ENCODE measurements at places on chromosomes 7 and 10.

- no peak for DNase-seq
These were observed 91.4 kb downstream of the LRRTM3 start for GRCh38 chr10:67017218-67017617.

GRCh38 chr10:81848514-81848913, 26.5 kb upstream of the NRG3 start:
- no peak for DNase-seq

- no peak for DNase-seq
These were observed 63.4 kb downstream of the HPSE2 start for GRCh38 chr10:99172128-99172738.

- DNase-seq: no peak
These were observed 129.8 kb upstream of the PPP1R3A start for GRCh38 chr7:114048386-114049235.

DNA sequence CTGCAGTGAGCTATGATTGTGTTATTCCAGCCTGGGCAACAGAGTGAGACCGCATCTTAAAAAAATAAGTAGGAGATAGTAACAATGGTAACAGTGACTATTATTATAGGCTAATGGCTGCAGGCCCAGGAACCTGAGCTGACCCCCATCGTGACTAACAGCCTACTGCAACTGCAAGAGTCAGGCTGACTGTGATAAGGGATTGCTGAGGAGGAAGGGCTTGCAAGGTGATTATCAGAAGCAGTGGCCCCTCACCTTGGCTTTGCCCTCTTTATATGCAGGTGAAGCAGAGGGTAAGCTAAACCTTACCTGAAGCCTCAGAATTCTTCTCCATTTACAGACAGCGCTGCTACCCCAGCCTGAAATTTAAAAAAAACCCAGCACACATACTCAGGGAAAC, 83.9 kb upstream of the SDK1 start:
- no peak for DNase-seq

DNA sequence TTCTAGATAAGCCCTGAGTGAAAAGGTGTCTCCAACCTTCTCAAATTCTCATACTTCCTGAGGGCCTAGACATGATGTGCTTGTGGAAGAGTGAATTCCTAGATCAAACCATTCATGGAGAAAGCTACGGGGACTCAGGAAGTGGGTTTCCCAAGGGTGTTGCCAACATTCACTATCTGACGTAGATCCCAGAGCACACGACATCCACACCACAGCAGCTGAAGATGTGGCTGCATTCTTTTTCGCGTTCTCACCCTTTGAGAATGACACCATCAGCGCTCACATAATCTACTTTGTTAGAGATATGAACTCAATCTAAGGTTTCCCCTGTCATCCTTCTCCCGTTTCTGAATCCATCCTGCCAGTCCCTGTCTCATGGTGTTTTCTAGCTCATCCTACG, 290.8 kb downstream of the DNAJB6 start:
- no peak for DNase-seq

GRCh38 chr10:50417886-50418830, 166.8 kb upstream of the ASAH2 start:
- no peak for DNase-seq

DNA sequence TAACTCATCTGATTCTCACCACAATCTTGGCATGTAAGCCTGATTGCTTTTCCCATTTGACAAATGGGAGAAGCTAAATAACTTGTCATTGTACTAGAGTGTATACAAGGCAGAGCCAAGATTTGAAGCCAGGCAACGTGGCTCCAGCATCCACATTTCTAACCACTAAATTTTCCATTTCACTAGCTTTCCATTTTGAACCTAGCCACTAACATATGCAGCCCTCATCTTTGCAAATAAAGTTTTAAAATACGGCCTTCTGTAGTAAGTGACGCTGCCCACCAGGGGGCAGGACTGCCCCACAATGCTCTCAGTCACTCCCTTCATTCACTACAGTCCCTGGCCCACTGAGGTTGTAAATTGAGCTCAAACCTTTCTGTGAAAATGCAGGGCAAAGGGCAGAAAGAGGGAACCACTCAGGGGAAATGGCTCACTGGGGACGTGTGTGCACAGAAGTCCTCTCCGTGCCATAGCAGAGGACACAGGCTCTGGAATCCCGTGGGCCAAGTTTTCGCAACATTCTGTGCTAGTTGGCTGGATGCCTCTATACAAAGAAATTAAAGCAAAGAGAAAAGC, 315.7 kb downstream of the TNS3 start:
- DNase-seq: no peak

DNA sequence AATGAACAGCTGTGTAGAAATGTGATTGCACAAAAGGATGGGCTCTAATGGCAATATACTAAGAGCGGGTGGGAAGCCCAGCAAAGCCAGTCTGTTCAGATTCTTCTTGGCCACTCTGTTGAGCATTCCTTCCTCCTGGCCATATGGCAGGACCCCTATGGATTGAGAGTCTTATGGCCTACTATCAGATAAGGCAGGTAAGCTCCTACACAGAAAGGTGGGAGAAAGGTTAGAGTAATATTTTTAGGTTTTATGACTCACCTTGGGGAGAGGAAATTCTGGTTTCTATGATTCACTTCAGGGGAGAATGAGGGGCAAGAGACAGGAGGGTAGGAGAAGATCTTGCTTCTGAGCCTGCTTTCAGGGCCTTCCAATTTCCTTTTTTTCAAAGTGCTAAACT, 15.1 kb upstream of the AKR1B10 start:
- no peak for DNase-seq

GRCh38 chr7:99772565-99772964, 11.4 kb downstream of the CYP3A4 start:
- no peak for DNase-seq

DNA sequence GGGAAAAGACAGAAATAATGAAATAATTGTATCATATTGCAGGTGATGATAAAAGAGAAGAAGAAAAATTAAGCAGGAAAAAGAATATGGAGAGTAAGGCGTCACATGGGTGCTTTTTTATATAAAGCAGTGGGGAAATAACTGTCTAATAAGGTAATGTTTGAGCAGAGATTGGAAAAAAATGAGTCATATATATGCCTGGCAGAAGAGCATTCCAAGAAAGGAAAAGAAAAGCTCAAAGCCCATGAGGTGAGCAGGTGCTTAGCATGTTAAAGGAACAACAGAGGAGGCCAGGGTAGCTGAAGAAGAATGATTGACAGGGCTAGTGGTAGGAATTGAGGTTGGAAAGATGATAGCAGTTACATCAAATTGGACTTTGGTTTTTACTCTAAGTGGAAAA, 739.5 kb downstream of the SORCS1 start:
- DNase-seq: no peak
